Germinal center (tissue), 1 donor: ENCODE measurements at places on chromosomes 7 and 10.

DNA sequence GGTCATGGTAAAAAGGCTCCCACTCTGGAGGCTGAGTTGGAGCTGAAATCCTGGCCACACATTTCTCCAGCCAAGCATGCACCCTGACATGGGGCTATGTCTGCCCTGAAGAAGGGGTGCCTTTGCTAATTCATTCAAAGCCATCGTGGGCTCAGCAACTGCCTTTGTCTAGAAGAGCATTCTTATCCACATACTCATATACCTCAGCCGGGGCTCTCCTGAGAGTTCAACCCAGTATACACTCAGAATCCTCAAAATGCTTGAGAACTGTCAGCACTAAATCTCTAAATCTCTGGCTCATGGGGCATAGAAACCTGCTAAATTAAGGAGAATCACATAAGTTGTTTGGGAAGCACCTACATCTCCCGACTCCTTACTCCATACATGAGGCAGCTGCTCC is 89.3 kb downstream of the MRPL32 start:
- no peak for DNase-seq

GRCh38 chr7:92534572-92534971 is 6.0 kb downstream of the RBM48 start:
- no peak for DNase-seq

DNA sequence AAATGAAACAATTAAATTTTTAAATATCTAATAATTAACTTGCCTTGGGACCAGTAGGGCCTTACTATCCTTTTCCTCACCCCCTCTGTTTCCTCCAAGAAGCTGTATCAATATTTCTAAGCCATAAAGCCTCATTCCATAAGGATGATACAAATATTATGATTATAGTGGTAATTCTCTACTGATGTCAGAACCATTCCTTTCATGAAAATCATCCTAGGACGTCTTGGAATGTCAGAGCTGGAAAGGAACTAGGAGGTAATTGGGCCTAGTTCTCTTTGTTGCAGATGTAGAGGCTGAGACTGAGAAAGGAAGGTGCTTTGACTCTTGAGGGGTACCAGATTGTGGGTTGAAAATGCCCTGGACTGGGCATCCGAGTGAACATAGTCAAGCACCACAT is 766.7 kb upstream of the GHITM start:
- no peak for DNase-seq

DNA sequence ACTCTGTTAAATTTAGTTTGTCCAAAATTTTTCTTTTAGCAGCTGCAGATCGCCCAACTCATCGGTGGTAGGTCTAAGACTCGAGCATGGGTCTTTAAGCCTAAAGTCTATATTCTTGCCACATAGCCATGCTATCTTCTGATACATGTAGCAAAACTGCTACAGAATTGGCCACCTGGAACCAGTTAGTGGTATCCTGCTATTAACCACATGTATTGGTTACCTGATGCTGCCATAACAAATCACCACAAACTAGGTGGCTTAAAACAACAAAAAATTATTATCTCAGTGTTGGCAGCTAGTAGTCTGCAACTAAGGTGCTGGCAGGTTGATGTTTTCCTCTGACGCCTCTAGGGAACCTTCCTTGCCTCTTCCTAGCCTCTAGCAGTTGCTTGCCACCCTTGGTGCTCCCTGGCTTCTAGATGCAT is 96.7 kb upstream of the PIK3CG start:
- no peak for DNase-seq
